ENCODE measurements at places on chromosomes 5 and 9. TPM values are rescaled to one million over a fixed set of nuclear protein-coding genes. Genes with fewer than 3 reads are reported as not detected.

GRCh38 chr5:166909926-166910325, 1381.5 kb upstream of the WWC1 start:
- H3K4me1 ChIP-seq, result no peaks in the 10 kb centered on the region
- DNase-seq, result no peak
- no peak overlapping the region for H3K4me3 ChIP-seq
- H3K27me3 ChIP-seq, result no peaks in the 10 kb centered on the region
- no peaks in the 10 kb centered on the region for H3K36me3 ChIP-seq
- no peak overlapping the region for H3K27ac ChIP-seq

GRCh38 chr5:142846406-142846805, 76.2 kb downstream of the ARHGAP26 start:
- H3K4me1 ChIP-seq, result peaks cover 36% of the 10 kb centered on the region
- no peaks in the 10 kb centered on the region for H3K36me3 ChIP-seq
- H3K4me3 ChIP-seq, result no peak overlapping the region
- H3K27me3 ChIP-seq, result no peaks in the 10 kb centered on the region

DNA sequence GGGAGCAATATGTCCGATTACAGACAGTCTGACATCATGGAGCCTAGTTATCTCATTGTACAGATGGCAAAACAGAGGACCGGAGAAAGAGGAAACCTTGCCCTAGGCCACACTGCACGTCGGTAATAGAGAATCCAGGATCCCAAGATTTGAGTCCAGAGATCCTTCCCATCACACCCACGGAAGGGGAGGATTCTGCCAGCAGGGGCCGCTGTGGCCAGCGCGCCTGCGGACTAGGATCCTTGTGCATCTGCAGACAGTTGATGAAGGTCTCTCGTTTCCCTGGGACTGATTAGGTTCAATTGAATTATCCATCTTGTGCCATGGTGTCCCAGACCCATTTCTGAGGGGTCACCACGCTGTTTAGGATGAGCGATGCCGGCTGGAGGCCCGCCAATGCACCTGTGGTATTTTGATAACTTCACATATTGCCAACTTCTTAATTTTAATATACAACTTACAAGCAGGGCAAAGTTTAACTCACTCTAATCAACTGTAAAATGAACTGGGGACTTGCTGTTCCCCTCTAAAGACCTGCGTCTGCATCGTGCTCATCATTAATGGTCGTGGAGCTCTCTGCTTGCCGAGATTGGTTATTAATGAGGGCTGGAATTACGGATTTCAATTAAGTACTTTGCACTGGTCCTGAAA, 592.7 kb upstream of the BRINP1 start:
- no peak for DNase-seq
- no peaks in the 10 kb centered on the region for H3K4me1 ChIP-seq
- no peaks in the 10 kb centered on the region for H3K36me3 ChIP-seq
- no peak overlapping the region for H3K27ac ChIP-seq

DNA sequence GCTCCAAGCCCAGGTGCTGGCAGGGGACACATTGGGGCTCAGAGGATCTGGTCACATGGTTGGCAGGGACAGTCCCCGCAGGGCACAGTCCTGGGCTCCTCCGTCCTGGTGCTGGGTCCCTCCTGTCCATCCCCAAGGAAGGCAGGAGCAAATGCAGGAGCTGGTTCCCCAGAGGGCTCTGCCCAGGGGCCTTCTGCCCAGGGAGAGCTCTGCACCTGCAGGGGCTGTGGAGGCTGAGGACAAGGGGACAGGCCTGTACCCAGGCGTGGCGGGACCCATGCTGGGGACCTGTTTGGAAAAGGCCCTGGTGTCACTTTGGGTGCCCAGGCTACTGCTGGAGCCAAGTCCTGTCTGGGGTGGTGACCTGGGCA, 7.2 kb downstream of the SPATA31E1 start:
- H3K27me3 ChIP-seq, result no peaks in the 10 kb centered on the region
- H3K4me3 ChIP-seq, result no peak overlapping the region
- H3K27ac ChIP-seq, result no peak overlapping the region
- DNase-seq, result no peak

DNA sequence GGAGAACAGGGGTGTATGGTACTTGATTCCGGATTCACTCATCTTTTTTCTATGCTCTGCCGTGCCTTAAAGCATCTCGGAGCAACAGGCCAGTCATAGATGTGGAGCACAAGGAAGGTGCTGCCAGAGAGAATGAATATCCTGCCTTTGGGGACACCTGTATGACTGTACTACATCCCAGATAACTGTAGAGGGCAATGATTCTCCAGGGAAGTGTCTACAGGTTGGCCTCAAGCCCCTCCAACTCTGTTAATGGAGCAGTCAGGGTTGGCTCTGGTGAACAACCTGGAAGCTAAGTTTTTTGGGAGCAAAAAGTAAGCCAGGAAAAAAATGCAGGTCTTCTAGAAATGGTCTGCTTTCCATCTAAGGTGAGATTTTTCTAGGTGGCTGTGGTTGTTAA, 71.0 kb downstream of the NREP start:
- no peak overlapping the region for H3K4me3 ChIP-seq
- H3K27ac ChIP-seq, result no peak overlapping the region
- DNase-seq, result no peak
- no peaks in the 10 kb centered on the region for H3K4me1 ChIP-seq

DNA sequence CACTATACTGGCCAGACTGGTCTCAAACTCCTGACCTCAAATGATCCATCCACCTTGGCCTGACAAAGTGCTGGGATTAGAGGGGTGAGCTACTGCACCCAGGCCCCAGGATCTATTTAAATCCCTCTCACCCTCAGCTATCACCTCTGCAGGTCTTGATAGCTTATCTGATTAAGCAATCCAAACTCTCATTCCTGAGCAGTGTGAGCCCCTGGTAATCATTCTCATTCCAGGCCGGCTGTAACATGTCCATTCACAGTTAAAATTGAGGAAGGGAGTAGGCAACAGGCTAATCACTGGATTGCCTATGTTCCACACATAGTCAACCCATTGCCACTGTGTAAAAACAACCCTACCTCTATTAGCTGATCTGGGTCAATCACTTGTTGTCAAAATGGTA, 111.1 kb downstream of the AGTPBP1 start:
- H3K27ac ChIP-seq, result no peak overlapping the region
- no peak for DNase-seq
- H3K27me3 ChIP-seq, result no peaks in the 10 kb centered on the region

GRCh38 chr9:134552349-134552990, 89.1 kb upstream of the COL5A1 start:
- no peaks in the 10 kb centered on the region for H3K36me3 ChIP-seq
- no peak overlapping the region for H3K4me3 ChIP-seq
- DNase-seq, result no peak
- H3K4me1 ChIP-seq, result no peaks in the 10 kb centered on the region
- no peak overlapping the region for H3K27ac ChIP-seq
- no peaks in the 10 kb centered on the region for H3K27me3 ChIP-seq

GRCh38 chr5:65862384-65862783, 64.0 kb upstream of the ERBIN start:
- no peaks in the 10 kb centered on the region for H3K36me3 ChIP-seq
- DNase-seq, result no peak
- H3K27me3 ChIP-seq, result no peaks in the 10 kb centered on the region
- H3K4me3 ChIP-seq, result no peak overlapping the region
- H3K4me1 ChIP-seq, result peaks cover 17% of the 10 kb centered on the region
- H3K27ac ChIP-seq, result no peak overlapping the region

- no peak overlapping the region for H3K4me3 ChIP-seq
- no peaks in the 10 kb centered on the region for H3K4me1 ChIP-seq
- H3K36me3 ChIP-seq, result no peaks in the 10 kb centered on the region
- DNase-seq, result no peak
- no peaks in the 10 kb centered on the region for H3K27me3 ChIP-seq
Measured at GRCh38 chr5:161406880-161407279, 139.6 kb downstream of the GABRB2 start.

DNA sequence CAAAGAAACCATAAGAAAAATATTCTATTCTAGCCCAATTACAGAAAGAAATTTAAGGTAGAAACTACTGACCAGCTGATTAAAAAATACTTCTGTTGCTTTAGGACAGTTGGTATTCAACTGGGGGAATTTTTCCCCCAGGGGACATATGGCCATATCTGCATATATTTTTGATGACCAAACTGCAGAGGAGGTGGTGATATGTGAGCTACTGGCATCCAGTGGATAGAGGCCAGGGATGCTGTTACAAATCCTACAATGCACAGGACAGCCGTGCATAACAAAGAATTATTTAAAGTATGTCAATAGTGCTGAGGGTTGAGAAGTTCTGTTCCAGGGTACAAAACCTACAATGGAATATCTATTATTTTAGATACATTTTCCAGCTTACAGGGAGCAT, 24.0 kb downstream of the ZFR start:
- peaks cover 11% of the 10 kb centered on the region for H3K4me1 ChIP-seq
- peaks cover 11% of the 10 kb centered on the region for H3K36me3 ChIP-seq
- no peak overlapping the region for H3K27ac ChIP-seq
- H3K27me3 ChIP-seq, result no peaks in the 10 kb centered on the region
- H3K4me3 ChIP-seq, result no peak overlapping the region

GRCh38 chr5:143118222-143118621, 285.3 kb downstream of the NR3C1 start:
- H3K4me1 ChIP-seq, result no peaks in the 10 kb centered on the region
- no peak overlapping the region for H3K27ac ChIP-seq
- DNase-seq, result no peak

GRCh38 chr5:150253416-150254208, 36.0 kb downstream of the CAMK2A start:
- no peak overlapping the region for H3K4me3 ChIP-seq
- no peaks in the 10 kb centered on the region for H3K36me3 ChIP-seq
- H3K27me3 ChIP-seq, result no peaks in the 10 kb centered on the region
- no peaks in the 10 kb centered on the region for H3K4me1 ChIP-seq
- no peak overlapping the region for H3K27ac ChIP-seq

DNA sequence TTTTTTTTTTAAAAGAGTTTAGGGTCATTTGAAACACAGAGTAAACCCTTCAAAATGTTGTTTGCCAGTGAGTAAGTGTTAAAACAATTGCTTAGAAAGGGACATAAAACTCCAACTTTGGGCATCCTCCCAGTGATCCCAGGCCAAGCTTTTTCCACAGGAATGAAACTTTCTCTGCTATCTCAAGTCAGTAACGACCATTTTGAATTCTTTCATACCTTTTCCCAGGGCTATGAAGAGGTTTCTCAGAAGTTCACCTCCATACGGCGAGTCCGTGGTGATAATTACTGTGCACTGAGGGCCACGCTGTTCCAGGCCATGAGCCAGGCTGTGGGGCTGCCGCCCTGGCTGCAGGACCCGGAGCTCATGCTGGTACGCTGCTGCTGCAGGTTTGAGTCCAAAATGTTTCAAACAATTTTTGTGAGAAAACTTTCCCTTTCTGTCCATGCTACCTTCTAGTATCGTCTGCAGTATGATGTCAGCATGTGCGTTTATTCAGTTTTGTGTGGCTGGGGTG, 16.8 kb downstream of the OTULIN start:
- peaks cover 13% of the 10 kb centered on the region for H3K4me1 ChIP-seq
- no peak overlapping the region for H3K27ac ChIP-seq
- H3K36me3 ChIP-seq, result peaks cover 31% of the 10 kb centered on the region
- no peak overlapping the region for H3K4me3 ChIP-seq
- DNase-seq, result no peak

DNA sequence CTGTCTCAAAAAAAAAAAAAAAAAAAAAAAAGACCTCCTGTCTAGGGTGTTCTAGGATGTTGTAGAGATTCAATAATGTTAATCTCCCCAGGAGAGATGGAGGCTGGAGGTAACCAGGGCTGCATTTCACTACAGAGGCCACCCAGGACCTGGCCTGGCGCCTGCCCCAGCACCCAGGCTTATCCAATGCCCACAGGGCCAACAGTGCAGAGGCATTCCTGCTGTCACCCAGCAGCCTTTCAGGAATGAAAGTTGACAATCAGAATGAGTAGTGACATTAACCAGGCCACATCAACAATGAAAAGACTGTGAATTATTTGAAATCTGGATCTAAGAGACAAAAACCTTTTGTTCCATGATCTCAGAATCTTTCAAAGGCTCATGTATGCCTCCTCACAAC, 36.2 kb upstream of the GABRP start:
- no peak overlapping the region for H3K27ac ChIP-seq
- no peak overlapping the region for H3K4me3 ChIP-seq
- no peaks in the 10 kb centered on the region for H3K36me3 ChIP-seq

DNA sequence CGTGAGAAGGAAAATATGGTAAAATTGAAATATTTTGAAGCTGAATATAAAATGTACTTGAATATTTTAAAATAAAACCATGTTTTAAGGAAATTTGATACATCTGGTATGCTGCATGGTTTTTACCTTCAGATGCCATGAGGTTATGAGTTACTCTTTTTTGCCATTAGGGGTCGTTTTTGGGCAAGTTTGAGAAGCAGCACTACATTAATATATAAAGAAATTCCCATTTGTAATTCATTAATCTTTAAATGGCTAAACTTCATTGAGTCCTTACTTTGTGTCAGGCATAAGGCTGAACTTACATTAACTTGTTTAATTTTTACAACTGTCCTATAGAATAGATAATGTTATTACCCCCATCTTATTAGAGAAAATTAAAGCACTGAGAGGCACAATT, 152.3 kb downstream of the KDM4C start:
- DNase-seq, result no peak
- no peaks in the 10 kb centered on the region for H3K4me1 ChIP-seq
- H3K27me3 ChIP-seq, result no peaks in the 10 kb centered on the region
- no peaks in the 10 kb centered on the region for H3K36me3 ChIP-seq

GRCh38 chr5:50653946-50654345, 12.5 kb upstream of the PARP8 start:
- no peak overlapping the region for H3K4me3 ChIP-seq
- no peak overlapping the region for H3K27ac ChIP-seq
- DNase-seq, result no peak
- no peaks in the 10 kb centered on the region for H3K27me3 ChIP-seq

Gene ZFP2
- polyA plus RNA-seq, result 0.98 TPM

Gene PTGDS
- 5.5 TPM for polyA plus RNA-seq

Gene SPAAR
- not detected for polyA plus RNA-seq

Gene FOXD4L3
- polyA plus RNA-seq, result not detected

Gene MYO10
- polyA plus RNA-seq, result not detected

Gene HSD17B3
- not detected for polyA plus RNA-seq

Gene PCDHB12
- polyA plus RNA-seq, result not detected

Gene IL7R
- polyA plus RNA-seq, result 761 TPM

Gene LMAN2
- 276 TPM for polyA plus RNA-seq

Gene SAXO1
- polyA plus RNA-seq, result not detected

Gene RUSC2
- polyA plus RNA-seq, result not detected

Gene NRG2
- polyA plus RNA-seq, result not detected

Gene GLRA1
- polyA plus RNA-seq, result not detected

Gene SLC25A2
- not detected for polyA plus RNA-seq

Gene CMBL
- polyA plus RNA-seq, result 0.97 TPM

Gene OTP
- not detected for polyA plus RNA-seq

Gene SMC2
- 14.1 TPM for polyA plus RNA-seq

Measured in CD8-positive, alpha-beta memory T cell (primary cell).